IPS DF 6.9 (cell line): ENCODE measurements at places on chromosomes 7 and 10.
A peak's percentile ranks its signal among the peaks of the same experiment; 100 is the strongest.

DNA sequence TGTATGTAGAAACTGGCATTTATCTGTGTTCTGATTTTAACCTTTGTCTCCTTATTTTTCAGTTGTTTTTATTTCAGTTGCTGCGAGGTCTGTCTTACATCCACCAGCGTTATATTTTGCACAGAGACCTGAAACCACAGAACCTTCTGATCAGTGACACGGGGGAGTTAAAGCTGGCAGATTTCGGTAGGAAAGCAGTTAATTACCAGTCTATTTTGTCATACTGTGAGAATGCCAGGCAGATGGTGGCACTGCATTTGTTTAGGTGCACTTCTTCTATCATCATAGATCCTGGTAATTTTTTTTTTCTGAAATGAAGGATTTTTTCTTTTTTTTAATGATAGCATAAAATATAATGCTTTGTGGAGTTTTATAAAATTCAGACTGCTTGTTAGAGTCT lies 321.4 kb downstream of the CDK14 start:
- no peak for DNase-seq

- DNase-seq, result no peak
These were observed 8.3 kb downstream of the SLC37A3 start for GRCh38 chr7:140390034-140390433.

DNA sequence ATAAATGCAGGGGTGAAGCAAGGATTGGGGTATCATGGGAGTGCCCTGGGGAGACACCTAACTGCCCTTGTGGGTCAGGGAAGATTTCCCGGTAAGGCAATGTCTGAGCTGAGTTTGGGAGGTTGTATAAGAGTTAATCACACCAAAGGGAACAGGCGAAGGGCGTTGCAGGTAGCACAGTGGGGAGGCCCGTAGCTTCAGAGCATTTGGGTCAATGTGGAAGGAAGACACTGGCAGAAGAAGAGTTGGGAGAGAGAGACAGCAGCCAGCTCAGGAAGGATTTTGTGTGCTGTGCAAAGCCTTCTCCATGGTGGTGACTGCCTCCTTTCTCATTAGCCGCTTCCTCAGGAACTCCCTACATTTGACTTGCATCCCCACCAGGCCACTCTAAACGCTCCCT lies 80.8 kb upstream of the LEP start:
- no peak for DNase-seq

DNA sequence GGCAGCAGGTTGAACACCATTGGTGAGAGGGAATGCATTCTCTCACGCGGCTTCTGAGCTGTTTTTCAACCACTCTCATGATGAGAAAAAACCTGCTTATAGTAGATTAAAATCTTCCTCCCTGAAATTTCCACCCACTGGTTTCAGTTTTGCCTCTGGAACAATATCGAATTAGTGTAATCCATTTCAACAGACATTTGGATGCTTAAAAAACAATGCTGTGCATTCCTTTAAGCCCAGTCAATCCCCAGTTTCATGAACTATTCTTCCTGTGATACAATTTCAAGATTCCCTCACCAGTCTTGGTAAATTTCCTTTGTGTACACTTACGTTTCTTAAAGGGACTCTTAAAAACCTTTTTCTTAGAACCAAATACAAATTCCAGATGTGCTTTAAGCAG lies 89.6 kb downstream of the ITIH5 start:
- no peak for DNase-seq

- no peak for DNase-seq
These were observed 8.7 kb downstream of the SLC18A2 start for GRCh38 chr10:117249493-117250093.

DNA sequence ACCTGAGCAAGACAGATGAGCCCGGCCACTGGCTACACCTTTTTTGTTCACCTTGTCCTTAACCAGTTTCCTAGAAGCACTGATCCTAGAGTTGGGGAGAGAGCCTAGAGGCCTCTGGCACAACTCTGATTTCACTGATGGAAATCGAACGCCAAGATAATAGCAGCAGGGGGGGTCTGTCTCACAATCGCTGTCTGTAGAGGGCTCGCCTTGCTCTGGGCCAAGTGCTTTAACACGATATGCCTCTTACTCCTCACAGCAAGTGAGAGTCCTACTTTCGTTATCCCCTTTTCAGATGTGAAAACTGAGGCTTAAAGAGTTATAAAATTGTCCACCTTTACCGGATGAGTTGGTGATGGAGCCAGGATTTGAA lies 472 bp downstream of the RASSF4 start:
- no peak for DNase-seq

DNA sequence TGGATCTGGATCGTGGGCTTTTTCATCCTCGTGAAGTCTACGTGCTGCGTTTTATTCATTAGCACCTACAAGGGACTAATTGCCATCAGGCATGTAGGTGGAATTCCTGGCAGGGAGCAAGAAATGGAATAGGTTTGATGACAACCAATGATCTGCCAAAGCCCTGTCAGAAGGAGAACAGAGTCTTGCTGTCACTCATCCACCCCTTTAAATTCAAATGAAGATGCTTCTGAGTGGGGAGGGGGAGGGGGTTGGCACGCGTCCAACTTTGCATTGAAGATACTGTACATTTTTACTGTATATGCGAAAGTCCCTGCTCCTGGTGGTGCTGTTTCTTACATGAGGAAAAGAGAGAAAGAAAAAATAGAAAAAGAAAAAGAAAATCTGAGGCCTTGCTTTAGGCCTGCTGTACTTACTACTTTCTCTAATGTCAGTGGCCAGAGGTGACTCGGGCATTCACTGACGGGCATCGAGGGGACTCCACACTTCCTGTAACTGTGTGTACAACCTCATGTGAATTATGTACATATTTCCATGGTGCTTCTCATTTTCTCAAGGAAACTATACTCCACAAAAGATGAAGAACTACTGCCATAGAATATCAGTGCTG lies 569.1 kb downstream of the INHBA start:
- no peak for DNase-seq

DNA sequence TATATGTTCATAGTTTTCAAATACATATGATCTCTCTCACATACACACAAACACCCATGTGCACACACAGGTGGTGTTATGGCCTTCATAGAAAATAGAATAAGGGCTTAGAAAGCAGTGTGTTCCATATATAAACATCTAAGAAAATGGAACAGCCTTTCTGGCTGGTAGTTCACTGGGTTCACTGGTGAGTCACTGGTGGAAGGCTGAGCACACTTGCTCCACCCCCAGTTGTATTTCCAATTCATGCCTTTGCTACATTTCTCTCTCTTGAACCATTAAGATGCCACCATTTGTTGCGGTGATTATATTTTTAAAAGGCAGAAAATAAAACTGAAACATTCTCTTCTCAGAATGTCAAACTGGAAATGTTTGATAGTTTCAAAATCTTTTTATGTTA lies 252.1 kb downstream of the GLI3 start:
- DNase-seq, result no peak

- DNase-seq, result no peak
These were observed 6.2 kb downstream of the ZNF775 start for GRCh38 chr7:150385302-150385723.

DNA sequence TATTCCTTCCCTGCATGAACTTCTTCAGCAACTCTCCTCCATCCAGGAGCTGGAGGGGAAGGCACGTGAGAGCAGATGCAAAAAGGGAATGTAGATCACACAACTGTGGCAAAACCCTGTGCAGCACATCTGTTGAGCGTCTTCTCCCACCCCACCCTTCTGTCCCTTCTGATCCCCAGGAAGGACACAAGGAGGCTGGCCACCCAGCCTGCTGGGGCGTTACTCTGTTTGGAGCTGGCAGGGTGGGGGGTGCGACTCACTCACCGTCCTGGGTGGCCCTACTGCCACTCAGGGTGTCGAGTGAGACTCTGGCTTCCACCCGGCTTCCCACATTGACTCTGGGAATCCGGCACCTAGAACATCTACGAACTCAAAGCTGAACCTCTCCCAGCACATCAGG lies 10.2 kb upstream of the MMP21 start:
- no peak for DNase-seq

- DNase-seq, result no peak
These were observed 37.5 kb downstream of the GNA12 start for GRCh38 chr7:2806571-2806970.

- DNase-seq, result no peak
These were observed 225.3 kb upstream of the PITRM1 start for GRCh38 chr10:3397846-3398245.

- no peak for DNase-seq
These were observed 3.0 kb upstream of the PRSS1 start for GRCh38 chr7:142746264-142746663.

DNA sequence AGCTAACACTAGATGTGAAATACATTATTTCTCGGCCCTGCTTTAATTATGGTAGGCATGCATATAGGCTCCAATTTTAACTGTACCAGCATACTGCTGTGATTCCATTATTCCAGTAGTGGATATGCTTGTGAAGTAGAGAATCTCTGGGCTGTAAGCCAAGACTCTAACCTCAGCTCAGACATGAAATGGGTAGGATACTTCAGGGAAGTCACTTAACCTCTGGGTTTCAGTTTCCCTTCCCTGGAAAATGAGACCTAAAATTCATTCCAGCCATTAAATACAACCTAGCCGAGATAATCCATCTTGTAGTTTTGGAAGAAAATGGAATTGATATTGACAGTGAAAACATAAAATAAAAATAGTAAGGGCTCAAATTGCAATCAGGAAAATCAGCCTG lies 59.6 kb upstream of the TRIL start:
- DNase-seq, result no peak

- no peak for DNase-seq
These were observed 278.1 kb upstream of the SP4 start for GRCh38 chr7:21149809-21150208.

DNA sequence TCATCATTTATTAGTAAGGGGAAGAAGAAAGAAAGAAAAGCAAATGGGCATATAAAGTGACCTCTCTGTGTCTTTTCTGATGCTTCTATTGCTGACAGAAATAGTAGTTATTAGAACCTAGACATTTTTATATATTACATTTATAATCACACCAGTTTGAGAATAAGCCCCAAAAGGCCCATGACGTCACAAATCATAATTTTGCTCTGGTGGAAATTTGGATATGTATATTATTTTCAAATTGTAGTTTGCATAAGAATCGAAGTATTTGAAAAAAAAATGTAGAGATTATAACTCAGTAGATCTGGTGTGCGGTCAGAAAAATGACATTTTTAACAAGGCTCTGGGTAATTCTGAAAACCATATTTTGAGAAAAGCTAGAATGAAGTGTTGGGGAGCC lies 101.2 kb upstream of the STEAP1 start:
- no peak for DNase-seq

DNA sequence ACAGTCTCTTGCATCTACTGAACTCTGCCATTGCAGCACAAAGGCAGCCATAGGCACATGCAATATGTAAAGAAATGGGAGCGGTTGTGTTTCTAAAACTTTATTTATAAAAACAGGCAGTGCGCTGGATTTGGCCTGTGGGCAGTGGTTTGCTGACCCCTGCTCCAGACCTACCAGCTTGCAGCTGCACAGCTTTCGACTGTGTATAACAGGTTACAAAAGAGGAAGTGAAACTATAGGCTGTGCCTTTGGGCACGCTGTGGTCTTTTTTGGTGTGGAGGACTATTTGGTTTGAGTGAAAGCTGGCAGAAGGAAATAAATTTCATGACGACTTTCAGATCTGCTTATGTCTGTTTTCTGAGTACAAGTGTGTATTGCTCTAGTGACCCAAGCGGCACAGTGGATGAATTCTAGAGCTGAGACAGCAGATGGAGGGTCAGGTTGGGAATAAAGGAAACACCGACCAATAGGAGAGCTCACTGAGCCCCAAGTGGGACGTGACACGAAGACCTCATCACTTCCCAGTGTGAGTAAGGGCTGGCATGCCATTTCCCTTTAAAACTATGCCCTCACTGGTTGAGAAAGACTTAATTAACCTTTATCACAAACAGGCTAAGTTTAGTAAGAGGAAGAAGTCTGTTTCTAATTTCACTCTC lies 152.7 kb downstream of the ANK3 start:
- no peak for DNase-seq

GRCh38 chr10:129627442-129627841 lies 160.4 kb downstream of the MGMT start:
- DNase-seq, result no peak

- no peak for DNase-seq
These were observed 147.1 kb downstream of the RNF216 start for GRCh38 chr7:5634107-5634950.

DNA sequence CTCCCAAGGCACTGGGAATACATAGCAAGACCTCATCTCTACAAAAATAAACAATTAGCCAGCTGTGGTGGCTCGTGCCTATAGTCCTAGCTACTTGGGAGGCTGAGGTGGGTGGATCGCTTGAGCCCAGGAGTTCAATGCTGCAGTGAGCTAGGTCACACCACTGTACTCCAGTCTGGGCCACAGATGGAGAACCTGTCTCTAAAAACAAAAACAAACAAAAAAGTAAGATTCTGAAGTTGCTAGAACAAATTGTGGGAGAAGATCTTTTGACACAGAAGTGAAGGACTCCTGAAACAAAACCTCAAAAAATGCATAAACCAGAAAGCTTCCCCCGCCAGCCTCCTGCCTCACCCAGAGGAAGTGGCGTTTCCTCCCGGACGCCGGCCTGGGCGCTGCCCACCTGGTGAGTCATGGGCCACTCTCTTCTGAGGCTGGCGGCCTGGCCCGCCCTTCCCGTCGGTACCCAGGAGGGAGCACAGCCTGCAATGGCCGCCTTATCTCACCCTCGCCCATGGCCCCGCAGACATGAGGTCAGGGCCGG lies 25.4 kb upstream of the ELN start:
- no peak for DNase-seq

- DNase-seq, result no peak
These were observed 461.2 kb downstream of the SDK1 start for GRCh38 chr7:3762146-3762831.

DNA sequence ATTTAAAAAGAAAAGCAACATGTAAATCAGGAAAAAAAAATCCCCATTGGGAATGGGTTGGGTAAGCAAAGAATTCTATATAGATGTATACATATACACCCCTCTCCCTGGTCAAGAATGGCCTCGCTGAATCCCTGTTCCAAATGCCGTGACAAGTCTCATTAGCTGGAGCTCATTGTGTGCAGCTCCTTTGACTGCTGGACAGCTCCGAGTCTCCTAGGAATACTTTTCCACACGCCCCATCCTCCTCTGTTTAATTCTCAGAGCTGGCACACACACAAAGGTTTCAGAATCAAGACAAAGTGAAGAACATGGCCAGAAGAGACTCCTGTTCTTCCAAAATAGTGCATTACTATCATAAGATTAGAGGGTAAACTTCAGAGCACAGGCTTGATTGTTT lies 130.9 kb upstream of the MKLN1 start:
- DNase-seq, result no peak

DNA sequence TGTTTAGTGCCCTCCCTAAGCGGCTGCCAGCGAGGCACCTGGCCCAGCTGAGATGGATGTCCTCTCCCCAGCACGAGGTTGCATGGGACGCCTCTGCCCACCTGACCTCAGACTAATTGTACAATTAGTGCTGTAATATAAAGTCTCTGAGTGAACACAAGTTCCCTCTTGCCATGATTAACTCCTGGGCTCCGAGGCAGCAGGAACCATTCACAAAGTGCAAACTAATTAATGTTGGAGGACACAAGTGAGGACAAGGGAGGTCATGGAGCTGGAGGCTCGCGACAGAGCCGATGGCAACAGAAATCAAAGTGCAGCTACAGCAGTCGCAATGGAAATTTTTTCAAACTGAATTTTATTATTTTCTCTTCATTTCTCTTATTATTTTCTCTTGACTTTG lies 156.6 kb upstream of the ADARB2 start:
- no peak for DNase-seq

GRCh38 chr10:48658243-48658974 lies 26.3 kb upstream of the WDFY4 start:
- peak; percentile 85 for DNase-seq

- no peak for DNase-seq
These were observed 616.4 kb downstream of the SDK1 start for GRCh38 chr7:3917436-3917835.

GRCh38 chr10:19833170-19833824 lies 17.1 kb downstream of the PLXDC2 start:
- DNase-seq, result no peak
